MG63 (cell line): ENCODE measurements at places on chromosomes 7 and 10.

GRCh38 chr10:28459453-28460144 is 73.3 kb upstream of the WAC start:
- DNase-seq, result no peak

- DNase-seq, result peak; percentile 39
These were observed 19.8 kb downstream of the ERCC6 start for GRCh38 chr10:49518982-49519578.

GRCh38 chr7:135109562-135109961 is 38.3 kb upstream of the TMEM140 start:
- DNase-seq, result no peak

DNA sequence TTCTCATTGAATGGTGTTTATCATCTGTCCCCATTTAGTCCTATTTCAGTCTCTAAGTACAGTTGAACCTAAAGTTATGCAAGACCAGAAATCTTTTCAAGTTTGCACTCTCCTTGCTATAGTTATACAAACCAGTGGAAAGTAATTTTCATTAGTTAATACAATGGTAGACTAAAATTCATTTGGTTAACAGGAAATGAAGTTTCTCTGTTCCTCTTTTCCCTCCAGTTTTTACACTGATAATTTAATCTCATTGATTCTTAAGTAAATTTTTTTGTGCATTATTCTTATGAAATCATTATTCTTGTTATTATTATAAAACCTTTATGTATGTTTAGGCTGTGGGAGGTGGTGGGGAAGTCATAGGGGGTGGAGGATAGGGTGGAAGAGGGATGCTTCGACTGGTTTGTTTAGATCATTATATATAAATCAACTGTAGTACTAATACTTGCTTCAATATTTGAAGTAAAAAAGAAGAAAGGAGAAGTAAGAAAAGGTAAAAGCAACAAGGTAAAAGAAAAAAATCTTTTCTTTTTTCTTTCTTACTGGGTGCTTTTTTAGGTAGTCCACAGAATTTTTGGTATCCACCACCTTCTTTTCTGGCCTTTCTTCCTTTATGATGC is 104.1 kb downstream of the GPR85 start:
- no peak for DNase-seq

- DNase-seq, result no peak
These were observed 3.7 kb downstream of the FGF8 start for GRCh38 chr10:101772017-101772894.

DNA sequence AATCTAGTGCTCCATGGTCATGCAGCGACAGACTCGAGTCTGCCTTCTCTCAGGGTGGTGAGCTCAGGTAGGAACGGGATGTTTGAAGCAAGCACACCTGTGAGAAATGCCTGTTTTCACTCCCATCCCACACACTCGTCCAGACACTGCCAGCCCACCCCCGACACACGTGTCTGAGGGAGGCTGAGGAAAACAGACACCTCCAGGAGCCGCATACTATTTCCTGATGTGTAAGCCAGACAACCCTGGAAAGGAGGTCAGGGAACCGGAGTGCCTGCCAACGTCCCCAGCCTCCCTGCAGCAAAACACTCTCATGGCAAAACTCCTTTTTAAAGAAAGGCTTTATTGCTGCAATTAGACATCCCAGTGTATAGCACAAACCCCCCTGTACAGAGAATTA is 80.2 kb downstream of the ALOX5 start:
- DNase-seq, result no peak

- DNase-seq, result no peak
These were observed 297.3 kb downstream of the EXOC4 start for GRCh38 chr7:133550145-133550544.

DNA sequence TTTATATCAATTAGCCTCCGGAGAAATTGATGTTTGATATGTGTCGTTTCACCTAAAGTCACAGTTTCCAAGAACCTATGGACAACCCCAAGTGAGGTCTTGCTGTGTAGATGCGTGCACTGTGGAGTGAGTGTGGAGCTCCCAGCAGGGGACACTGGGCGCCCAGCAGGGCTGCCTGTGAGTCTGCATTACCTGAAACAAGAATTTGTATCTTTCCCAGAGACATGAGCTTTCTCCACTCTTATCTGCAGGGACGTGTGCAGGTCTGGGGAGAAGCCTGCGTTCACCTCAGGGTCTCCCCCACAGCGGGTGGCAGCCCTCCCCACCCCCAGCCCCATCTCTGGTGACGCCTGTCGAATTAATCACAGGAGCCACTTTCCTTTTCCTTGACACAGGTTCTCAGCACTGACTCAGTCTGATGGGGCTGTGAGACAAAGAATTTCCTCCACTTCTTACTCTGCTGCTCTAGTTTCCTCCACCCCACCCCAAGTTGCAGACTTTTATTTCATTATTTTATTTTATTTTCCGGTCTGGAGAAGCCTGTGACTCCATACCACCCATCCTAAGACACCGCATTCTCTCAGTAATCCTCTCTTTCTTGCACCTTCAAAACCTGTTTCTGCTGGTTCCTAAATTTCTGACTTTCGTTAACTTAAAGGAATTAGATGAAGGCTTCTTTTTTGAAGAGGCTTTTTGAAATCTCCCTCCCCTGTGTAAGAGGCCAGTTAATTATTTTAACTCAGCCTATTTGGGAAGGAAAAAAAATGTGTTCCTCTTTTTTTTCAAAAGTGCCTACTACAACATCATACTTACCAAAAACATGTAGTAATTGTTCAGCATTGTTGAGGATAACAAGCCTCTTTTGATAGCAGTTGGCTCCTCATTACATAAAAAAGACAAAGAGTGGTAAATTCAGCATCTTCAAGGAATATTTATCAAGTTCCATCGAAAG is 17.0 kb upstream of the INSIG1 start:
- DNase-seq, result no peak

- DNase-seq, result no peak
These were observed 673.7 kb downstream of the MAGI2 start for GRCh38 chr7:78779788-78780187.

GRCh38 chr10:7558036-7558435 is 108.7 kb downstream of the ITIH5 start:
- peak; percentile 43 for DNase-seq

DNA sequence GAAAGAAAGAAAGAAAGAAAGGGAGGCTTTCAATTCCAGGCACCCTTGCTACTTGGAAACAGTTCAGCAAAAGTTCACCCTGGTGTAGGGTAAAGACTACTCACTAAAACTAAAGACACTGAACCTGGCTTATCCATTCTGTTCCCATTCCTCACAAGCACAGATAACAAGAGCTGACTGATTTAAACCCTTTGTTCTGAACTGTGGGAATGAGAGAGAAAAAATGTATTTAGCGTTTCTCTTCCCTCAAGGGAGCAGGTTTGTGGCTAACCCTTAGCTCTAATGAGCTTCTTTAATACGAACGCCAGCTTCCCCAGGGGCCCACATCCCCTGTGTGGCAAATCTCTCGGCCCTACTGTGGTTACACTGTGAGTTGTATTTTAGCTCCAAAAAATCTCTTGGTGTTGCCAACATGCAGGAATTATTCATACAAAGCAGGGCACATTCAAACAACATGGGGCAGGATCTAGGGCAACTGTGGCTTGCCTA is 23.3 kb downstream of the PRTFDC1 start:
- DNase-seq, result no peak

DNA sequence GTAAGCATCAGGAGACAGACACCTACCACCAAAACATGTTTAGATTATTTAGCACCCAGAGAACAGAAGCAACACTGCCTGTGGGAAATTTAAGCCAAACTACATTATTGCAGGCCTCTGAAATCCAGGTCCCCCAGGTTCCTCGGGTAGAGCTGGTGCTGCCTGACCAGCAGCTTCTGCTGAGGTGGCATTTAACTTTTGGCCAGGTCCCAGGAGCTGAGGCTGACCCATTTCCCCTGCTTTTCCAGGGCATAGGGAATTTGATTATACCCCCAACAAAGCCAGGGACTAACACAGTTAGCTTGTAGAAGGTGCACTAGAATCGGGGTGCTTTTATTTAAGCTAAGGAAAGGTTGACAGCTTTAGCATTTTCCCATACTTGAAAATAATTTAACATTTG is 4.7 kb downstream of the LRRC4 start:
- no peak for DNase-seq

DNA sequence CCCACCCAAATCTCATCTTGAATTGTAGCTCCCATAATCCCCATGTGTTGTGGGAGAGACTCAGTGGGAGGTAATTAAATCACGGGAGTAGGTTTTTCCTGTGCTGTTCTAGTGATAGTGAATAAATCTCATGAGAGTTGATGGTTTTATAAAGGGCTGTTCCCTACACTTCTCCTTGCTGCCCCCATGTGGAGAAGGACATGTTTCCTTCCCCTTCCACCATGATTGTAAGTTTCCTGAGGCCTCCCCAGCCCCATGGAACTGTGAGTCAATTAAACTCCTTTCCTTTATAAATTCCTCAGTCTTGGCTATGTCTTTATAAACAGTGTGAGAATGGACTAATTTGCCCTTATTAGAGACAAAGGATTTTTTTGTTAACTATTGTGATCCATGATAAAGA is 48.5 kb upstream of the MKX start:
- DNase-seq, result no peak

DNA sequence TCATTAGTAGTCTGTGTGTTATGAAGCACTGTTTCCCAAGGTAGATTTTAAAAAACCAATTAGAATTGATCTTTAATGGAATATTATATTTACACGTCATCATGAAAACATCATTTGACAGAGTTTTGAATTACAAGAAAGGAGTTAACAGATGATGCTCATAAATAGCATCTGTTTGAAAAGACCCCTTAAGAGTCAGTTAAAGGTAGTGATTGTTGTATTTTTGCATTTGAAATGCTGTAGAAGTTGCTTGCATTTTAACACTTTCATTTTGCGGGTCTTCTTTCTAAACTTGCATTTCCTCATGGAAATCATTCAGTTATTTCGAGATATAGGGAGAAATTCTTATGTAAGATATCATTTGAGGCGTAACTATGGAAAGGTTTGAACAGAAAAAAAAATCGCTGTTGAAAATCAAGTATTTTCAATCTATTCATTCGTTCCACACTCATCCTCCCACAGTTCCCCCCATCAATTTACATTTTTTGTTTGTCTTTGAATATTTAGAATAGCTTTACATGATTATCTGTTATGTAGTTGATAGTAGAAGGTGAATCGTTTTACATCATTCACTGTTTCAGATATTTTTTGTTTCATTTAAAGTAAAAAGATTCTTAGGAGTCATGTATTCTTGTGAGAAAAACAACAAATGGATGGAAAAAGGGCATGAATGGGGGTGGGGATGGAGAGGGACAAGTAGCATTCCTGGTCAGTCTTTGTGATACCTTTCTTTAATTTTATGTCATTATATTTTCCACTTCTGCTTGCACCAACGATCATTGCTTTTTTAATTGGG is 3.0 kb upstream of the SKIDA1 start:
- no peak for DNase-seq
